ENCODE measurements at places on chromosomes 4 and X. TPM values are rescaled to one million over a fixed set of nuclear protein-coding genes. Genes with fewer than 3 reads are reported as not detected.

The GUCY1B1 gene
- 1.1 TPM for total RNA-seq

The FABP2 gene
- not detected for total RNA-seq

The VCX3B gene
- not detected for total RNA-seq

The EDNRA gene
- total RNA-seq: not detected

The RAB28 gene
- total RNA-seq: 13.4 TPM

The JADE3 gene
- 1.3 TPM for total RNA-seq

The VSIG1 gene
- 32.7 TPM for total RNA-seq

The CPEB2 gene
- total RNA-seq: 16.0 TPM

The MAOB gene
- 0.16 TPM for total RNA-seq

The SLC34A2 gene
- total RNA-seq: 1.9 TPM

The LANCL3 gene
- 0.28 TPM for total RNA-seq

The TMSB15A gene
- total RNA-seq: not detected

The SH3TC1 gene
- 40.3 TPM for total RNA-seq

The CENPI gene
- total RNA-seq: 0.92 TPM

The IL15 gene
- total RNA-seq: 4.1 TPM

The NSG1 gene
- 14.2 TPM for total RNA-seq

The SPIN3 gene
- 11.6 TPM for total RNA-seq

The DRD5 gene
- not detected for total RNA-seq

The SATL1 gene
- total RNA-seq: not detected

The TRIM61 gene
- total RNA-seq: 0.38 TPM

The H2BW2 gene
- not detected for total RNA-seq

The LRP2BP gene
- total RNA-seq: 0.51 TPM

The SYTL4 gene
- 0.82 TPM for total RNA-seq

The SLC25A43 gene
- 6.4 TPM for total RNA-seq

Measured in T-cell (primary cell).